Muscle of back (tissue), 13 donors: ENCODE measurements at places on chromosomes 7 and 10.

DNA sequence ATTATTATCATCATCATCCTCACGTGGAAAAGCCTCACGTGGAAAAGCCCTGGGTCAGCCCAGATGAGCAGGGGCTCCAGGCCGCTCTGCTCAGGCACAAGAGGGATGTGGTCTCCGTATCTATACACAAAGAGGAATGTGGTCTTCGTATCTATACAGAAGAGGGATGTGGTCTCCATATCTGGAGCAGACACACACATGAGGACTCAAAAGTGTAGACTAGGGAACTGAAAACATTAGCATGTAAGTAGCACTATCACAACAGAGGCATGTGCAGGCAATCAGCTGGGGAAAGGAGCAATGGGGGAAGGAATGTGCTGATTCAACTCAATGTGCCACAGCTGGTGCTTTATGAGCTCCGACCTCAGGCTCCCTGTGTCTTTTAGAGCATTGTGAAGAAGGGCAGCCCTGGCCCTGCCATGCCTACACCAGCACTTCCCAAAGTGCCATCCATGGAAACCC, 86.5 kb downstream of the PLXNA4 start:
- no peak for DNase-seq

DNA sequence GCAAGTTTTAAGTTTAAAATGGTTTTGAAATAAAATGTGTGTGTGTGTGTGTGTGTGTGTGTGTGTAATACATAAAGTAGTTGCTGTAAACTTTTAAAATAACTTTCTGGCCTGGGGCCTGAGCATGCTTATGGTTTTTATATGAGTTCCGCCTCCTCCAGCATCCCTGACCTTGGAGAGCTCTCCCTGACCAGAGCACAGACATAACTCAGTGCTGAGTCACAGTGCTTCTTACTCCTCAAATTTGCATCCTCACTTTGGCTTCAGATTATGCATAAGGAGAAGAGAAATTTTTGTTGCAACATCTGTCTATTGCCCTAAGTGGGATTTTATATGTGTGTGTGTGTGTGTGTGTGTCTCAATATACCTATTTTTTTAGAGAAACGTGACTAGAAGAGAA, 200.8 kb downstream of the ELMO1 start:
- DNase-seq: peak; percentile 76

GRCh38 chr7:142969183-142969582, 7.0 kb upstream of the KEL start:
- DNase-seq: no peak

GRCh38 chr7:41297166-41297565, 405.7 kb downstream of the INHBA start:
- DNase-seq: no peak

- no peak for DNase-seq
Measured at GRCh38 chr10:32577448-32577847, 131.5 kb downstream of the CCDC7 start.

- no peak for DNase-seq
Measured at GRCh38 chr10:87058171-87058570, 36.5 kb downstream of the GLUD1 start.

GRCh38 chr10:65319493-65319892, 1606.3 kb upstream of the LRRTM3 start:
- no peak for DNase-seq

DNA sequence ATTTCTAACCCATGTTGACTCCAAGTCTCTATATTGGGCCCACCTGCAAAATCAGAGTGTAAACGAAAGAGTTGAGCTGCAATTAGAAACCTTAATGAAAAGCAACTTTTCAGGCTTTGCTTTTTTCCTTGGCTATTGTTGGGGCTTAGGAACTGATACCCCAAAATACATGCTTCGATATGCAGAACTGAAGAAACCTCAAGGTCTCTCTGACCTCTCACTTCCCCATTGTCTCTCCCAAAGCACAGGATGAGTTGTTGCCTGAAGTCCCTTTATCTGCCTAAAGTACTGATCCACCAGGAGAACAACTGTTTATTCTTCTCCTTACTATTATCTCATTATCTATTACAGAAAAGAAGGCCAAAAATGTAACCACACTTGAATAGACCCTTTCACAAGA, 666.0 kb upstream of the LRRTM3 start:
- DNase-seq: no peak

DNA sequence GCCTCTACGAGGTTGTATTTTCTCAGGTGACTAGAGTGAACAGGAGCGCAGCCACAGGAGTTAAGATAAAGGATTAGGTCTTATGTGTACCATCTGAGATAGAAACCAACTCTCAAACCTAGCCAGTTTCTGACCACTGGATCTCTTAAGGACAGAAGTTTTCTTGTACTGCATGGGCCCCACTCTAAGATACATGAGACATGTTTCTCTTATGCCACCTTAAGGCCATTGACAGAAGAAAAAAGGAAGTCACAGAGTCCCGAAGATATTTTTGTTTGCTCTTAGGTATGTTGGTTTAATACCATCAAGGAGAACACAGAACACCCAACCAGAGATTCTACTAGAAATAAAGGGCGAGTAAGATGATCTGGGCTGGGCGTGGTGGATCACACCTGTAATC, 335.8 kb downstream of the FRMD4A start:
- DNase-seq: no peak

- DNase-seq: no peak
Measured at GRCh38 chr7:96196676-96197075, 125.2 kb downstream of the SLC25A13 start.

DNA sequence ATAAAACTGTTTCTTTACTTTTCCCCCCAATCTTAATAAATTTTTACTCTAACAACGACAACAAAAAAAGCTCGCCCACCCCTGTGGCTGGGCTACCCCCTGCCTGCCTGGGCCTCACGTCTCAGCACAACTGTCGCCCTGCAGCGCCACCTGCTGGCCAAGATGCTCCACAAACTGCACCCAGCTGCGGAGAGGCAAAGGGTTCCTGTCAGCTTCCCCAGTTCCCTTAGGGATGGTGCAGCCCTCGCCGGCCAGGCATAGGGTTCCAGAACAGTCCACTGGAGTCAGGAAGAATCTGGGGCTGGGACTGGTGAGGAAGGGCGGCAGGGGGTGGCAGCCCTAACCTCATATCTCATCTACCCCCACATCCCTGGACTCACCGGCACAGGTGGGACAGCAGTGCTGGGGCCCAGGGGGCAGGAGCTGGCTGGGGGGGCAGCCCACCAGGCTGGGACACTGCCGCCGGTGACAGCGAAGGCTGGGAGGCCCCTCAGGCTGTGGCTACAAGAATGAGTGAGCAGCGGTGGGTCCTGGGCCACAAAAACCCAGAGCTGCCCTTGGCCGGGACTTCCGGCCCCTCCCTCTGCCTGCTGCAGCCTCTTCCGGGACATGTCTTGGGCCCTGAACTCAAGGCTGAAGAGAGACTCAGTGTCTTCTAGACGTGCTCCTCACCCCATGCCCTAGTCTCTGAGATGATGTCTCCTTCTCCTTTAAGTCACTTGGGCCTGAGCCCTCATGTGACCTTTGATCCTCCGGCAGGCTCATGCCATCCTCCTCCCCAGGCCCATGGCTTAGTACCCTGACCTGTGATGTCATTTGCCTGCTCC, 21.2 kb downstream of the ATP6V1F start:
- DNase-seq: no peak

GRCh38 chr10:125002047-125002422, 60.1 kb downstream of the ZRANB1 start:
- no peak for DNase-seq

DNA sequence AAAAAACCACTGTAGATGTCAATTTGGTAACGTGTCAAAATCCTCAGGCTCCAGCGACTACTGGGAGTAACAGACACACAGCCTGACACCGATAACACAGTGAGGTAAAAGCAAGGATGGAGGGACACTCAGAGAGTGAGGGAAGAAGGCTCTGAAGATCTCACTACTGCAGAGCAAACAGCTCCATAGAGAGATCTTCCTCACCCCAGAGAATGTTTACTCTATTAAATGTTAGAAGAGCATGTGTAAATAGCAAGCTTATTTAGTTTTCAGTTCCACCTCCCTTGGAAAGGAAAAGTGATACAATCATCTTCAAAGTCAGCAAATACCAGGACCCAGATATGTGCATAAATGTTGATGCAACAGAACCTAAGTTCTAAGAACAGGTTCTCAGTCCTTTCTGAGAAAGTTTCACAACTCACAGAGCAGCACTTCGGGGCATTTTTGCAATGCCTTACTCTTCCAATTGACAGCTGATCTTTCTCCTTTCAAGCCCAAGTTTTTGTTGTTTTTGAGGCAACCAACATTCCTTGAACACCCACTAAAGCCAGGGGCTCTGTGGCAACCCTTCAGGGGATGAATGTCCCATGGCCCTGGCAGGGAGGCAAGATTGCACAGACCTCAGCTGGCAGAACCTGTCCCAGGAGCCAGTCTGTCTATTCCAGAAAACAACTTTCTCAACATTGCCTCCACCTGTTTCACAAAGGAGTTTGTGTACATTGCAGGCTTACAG, 177.4 kb downstream of the SFMBT2 start:
- DNase-seq: no peak

DNA sequence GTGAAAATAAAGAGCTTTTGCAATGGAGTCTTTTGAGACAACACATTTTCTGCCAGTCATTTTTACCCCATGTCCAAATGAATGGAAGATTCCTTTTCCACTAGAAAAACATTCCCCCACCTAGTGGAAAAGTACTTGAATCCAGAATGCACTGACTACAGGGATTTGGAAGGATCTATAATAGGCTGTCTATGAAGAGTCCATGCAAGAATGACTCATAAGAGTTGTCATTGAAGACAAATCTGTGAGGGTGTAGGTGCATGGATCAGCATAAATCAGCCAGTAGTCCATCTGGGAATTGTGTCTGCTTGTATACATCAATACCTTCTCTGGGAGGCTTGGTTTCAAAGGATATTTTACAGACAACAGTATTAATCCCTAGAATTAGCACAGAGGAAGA, 32.5 kb upstream of the TRUB1 start:
- peak; percentile 26 for DNase-seq

DNA sequence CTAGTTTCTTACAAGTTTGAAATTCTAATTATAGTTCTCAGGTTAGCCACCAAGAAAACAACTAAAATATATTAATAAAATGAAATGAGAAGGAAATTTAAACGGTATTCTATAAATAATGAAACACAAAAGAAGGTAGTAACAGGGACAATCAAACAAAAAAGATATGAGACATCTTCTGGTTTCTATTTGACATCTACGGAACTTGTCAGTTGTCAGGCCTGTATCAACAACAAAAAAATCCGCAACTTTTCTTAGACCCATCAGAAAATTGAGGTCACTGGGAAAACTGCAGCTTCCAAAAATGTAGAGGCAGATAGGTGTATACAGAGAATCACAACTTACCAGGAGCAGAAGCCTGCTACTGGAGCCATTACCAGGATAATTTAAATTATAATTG, 70.6 kb downstream of the ZPBP start:
- DNase-seq: no peak

GRCh38 chr7:89451911-89452310, 656.4 kb upstream of the TEX47 start:
- DNase-seq: no peak

- no peak for DNase-seq
Measured at GRCh38 chr10:44295644-44296241, 89.2 kb downstream of the CXCL12 start.

- no peak for DNase-seq
Measured at GRCh38 chr10:45152726-45153125, 152.0 kb downstream of the ZNF22 start.

- DNase-seq: no peak
Measured at GRCh38 chr10:12372846-12373245, 23.5 kb downstream of the CAMK1D start.

DNA sequence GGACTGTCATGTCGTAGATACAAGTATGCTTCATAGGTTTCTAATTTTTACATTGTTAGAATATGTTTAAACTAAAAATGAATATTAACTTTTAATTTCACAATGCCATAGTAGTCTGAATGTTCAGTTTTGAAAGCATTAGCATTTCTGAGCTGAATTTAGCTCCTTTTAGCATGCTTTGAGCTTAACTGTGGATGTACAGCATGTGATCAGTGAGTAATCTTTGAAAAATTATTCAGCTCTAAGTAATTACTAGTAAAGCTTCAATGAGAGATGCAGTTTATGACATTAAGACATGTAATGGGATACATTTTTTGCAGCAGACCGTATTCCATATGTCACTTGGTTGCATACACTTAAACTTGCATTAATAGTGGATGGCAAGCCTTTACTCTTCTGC, 114.1 kb upstream of the WNT16 start:
- DNase-seq: no peak

DNA sequence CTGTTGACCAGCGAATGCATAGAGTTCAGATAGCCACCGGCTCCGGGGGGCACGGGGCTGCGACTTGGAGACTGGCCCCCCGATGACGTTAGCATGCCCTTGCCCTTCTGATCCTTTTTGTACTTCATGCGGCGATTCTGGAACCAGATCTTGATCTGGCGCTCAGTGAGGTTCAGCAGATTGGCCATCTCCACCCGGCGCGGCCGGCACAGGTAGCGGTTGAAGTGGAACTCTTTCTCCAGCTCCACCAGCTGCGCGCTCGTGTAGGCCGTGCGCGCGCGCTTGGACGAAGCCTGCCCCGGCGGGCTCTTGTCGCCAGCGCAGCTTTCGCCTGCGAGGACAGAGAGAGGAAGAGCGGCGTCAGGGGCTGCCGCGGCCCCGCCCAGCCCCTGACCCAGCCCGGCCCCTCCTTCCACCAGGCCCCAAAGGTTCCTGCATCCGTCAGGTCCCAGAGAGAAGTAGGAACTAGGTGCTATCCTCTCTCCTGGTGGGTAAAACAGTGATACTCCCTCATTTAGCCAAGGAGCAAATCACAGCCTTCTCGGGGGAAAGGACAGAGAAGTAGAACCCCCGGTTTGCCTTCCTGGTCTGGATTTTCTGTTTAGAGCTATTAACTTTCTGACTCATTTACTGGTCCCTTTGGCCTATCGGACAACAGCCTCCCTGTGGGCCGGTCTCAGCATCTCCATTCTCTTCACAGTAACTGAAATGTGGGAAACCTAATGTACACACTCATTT, 6.1 kb upstream of the HOXA2 start:
- peak; percentile 81 for DNase-seq

DNA sequence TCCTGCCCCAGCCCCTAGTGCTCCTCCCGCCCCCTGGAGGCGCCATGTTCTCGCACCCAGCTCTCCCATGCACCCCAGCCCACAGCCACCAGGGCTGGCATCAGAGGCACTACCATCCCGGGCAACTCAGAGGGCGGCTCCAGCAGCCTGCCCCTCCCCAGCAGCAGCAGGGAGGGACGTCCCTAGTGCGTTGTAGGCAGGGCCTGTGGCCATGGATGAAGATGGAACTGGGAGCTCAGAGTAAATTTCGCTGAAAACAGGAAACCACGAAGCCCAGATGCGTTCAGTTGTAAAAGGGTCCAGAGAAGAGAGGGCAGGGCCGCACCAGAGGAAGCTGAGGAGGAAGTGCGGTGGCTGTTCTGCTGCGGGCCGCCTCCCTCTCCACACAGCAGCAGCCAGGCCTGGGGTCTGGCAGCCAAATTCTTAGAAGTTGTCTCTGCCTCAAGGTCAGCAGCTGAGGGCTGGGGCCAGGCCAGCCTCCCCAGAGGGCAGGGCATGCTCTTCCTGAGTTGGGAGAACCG, 24.6 kb downstream of the VSIR start:
- DNase-seq: no peak

- no peak for DNase-seq
Measured at GRCh38 chr7:152911922-152912321, 152.4 kb downstream of the ACTR3B start.
